ENCODE measurements at places on chromosomes 2 and 18.

DNA sequence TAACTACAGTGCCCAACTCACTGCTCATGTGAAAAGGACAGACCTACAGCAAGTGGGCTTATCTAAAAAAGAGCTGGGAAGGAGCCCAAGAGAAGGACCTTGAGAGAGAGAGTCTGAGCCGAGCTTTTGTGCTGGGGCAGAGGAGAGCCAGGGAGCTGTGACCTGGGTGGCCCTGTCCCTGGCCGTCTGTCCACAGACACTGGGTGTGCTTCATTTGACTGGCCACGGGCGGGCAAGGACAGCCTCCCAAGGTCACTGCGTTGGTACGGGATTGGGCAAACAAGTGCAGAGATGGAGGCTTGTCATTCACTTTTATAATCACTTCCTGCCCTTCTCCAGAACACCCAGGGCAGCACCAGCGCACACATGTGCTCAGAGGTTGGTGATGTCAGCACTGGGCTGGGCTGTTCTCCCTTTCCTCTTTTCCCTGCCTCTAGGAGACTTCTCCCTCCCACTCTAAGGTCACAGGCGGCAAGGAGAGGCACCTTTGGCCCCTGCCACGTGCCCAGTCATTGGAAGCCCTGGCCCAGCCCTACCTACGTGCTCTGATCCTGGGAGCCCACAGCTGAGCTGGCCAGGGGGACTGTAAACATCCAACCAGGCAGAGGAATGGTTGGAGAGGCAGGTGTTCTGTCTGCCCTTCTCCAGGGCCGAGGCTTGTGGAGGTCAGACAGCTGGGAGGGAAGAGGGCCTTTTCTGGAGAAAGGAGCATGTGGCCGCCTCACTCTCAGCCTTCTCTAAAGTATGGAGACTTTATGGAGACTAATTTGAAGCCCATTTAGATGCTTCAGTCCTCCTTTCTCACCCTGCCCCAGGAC is 6.4 kb upstream of the PSD4 start:
- no peak for DNase-seq

DNA sequence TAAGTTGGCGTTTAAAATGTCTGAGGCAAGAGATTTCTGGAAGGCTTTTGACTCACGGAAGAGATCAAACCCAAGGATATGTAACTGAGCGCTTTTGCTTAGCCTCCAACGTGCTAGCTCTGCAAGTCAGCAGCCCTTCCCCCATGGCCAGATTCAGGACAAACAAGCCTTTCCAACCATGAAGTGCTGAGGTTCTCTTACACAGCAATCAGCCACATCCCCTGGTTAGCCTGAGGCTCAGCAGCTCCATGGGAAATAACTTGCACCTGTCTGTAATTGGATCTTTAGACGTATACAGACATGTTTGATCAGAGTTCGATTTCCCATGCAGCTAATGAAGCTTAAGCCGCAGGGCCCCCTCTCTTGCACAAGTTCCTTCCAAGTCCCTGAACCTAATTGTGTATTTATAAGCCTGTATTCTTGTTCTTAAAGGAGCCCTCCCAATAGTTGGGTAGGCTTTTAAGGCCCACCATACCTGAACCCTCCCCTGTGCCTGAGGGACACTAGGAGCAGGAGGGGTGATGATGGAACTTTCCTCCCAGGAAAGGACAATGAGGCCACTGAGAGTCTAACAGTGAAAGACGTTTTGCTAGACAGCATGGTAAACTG is 2.1 kb upstream of the TMEM131 start:
- no peak for DNase-seq

- no peak for DNase-seq
Measured at GRCh38 chr2:109110170-109110569, 18.8 kb upstream of the SH3RF3 start.

GRCh38 chr2:38454081-38454480 is 77.0 kb upstream of the ATL2 start:
- DNase-seq, result no peak
